Naive thymus-derived CD8-positive, alpha-beta T cell (primary cell): ENCODE measurements at places on chromosomes 7 and 10. TPM values are rescaled to one million over a fixed set of nuclear protein-coding genes. Genes with fewer than 3 reads are reported as not detected.

GRCh38 chr10:101939008-101939648, 95.5 kb upstream of the KCNIP2 start:
- peaks cover 13% of the 10 kb centered on the region for H3K4me1 ChIP-seq
- H3K27ac ChIP-seq: no peak overlapping the region
- no peaks in the 10 kb centered on the region for H3K27me3 ChIP-seq
- no peak for DNase-seq
- no peak overlapping the region for H3K4me3 ChIP-seq

DNA sequence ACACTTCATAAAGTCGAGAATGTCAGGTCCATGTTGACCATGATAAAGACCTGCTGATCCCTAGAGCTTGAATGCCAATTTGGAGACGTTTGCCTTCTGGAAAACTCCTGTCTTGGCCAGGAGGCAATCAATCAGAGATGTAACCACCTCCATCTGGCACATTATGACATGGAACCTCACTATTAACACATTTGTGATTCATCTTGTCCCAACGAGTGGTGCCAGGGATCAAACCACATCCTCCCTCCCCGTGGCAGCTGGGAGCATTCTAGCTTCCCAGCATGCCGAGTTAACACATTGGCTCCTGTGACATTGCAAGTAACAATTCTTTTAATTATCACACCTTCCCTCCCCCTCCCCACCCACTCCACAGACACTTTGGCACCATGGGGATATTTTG, 84.0 kb upstream of the PPP1R17 start:
- no peak overlapping the region for H3K27ac ChIP-seq
- H3K4me3 ChIP-seq: no peak overlapping the region
- no peaks in the 10 kb centered on the region for H3K36me3 ChIP-seq
- no peak for DNase-seq
- H3K4me1 ChIP-seq: no peaks in the 10 kb centered on the region
- H3K27me3 ChIP-seq: no peaks in the 10 kb centered on the region

- no peaks in the 10 kb centered on the region for H3K36me3 ChIP-seq
- no peak for DNase-seq
- peaks cover 5% of the 10 kb centered on the region for H3K4me1 ChIP-seq
These were observed 178.0 kb downstream of the NPSR1 start for GRCh38 chr7:34835901-34836600.

- peak; percentile 75 for DNase-seq
- peaks cover 18% of the 10 kb centered on the region for H3K4me1 ChIP-seq
- H3K4me3 ChIP-seq: peak within 1 kb of the TSS; percentile 60
- no peaks in the 10 kb centered on the region for H3K36me3 ChIP-seq
These were observed at the start of gene IL2RA for GRCh38 chr10:6062101-6062771. Gene IL2RA, minus strand, starts transcription at chr10:6062367. Its CDS starts 216 bp downstream, at chr10:6062151.

GRCh38 chr10:59361663-59362143, 646 bp downstream of the FAM13C start:
- peak overlapping the region; percentile 15 for H3K4me3 ChIP-seq
- no peaks in the 10 kb centered on the region for H3K36me3 ChIP-seq
- DNase-seq: no peak

DNA sequence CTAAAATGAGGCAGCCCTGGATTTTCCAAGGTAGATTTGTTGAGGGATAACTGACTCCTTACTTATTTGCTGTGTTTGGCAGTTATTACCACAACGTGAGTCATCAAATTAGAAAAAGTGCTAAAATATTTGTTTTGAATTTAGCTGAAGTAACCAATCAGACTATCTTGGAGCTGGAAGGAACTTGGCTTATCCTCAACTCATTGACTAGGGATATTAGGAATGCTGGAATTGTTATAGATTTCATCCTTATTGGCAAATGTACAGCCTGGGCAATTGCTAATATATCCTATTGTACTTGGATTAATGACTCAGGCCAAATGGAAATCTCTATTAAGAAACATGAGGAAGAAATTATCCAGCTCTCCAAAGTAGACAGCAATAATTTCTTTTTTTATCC, 1189.0 kb upstream of the LRRN3 start:
- H3K27me3 ChIP-seq: no peaks in the 10 kb centered on the region
- H3K36me3 ChIP-seq: no peaks in the 10 kb centered on the region
- DNase-seq: no peak
- H3K4me3 ChIP-seq: no peak overlapping the region
- H3K27ac ChIP-seq: no peak overlapping the region

DNA sequence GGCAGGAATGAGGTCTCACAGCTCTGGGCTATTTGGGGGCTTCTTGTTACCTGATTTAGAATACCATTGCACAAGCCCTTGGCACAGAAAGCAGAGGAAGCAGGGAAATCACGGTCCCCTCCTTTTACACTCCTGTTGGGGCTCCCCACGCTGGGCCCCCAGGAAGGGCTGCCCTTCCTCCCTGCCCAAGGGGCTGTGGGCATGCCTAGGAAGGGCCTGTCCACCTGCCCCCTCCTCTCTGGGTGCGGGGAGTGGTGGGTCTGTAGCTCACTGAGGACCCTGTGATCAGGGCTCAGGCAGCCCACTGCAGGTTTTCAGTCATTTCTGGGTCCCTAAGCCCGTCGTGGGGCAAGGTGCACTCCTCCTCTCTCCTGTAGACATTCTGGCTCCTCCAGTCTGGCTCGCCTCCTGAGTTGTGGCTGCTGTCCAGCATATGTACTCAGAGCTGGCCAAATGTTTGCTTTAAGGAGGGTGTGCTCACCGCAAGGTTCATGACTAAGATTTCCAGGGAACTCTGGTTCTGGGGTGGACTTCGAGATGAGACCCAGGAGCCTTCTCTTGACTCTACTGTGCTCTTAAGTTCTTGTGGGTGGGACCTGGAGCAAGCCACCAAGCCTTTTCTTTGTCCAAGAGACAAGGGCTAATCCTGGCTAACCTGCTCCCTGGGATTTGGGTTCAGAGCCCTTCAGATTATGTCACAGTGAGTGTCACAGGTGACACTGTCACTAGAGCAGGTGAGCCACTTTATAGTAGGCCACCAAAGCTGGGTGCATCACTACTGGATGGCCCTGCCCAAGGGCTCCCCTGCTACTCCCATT, 56.0 kb downstream of the TACR2 start:
- H3K27ac ChIP-seq: peak overlapping the region; percentile 91
- H3K4me1 ChIP-seq: peaks cover 65% of the 10 kb centered on the region
- DNase-seq: no peak
- H3K27me3 ChIP-seq: no peaks in the 10 kb centered on the region
- peak overlapping the region; percentile 47 for H3K4me3 ChIP-seq

GRCh38 chr7:42093349-42093905, 143.6 kb downstream of the GLI3 start:
- H3K27ac ChIP-seq: no peak overlapping the region
- no peak for DNase-seq
- no peak overlapping the region for H3K4me3 ChIP-seq
- no peaks in the 10 kb centered on the region for H3K4me1 ChIP-seq
- H3K36me3 ChIP-seq: no peaks in the 10 kb centered on the region
- no peaks in the 10 kb centered on the region for H3K27me3 ChIP-seq

- peaks cover 2% of the 10 kb centered on the region for H3K27me3 ChIP-seq
- H3K4me1 ChIP-seq: peaks cover 23% of the 10 kb centered on the region
- no peak for DNase-seq
- H3K27ac ChIP-seq: no peak overlapping the region
- H3K36me3 ChIP-seq: no peaks in the 10 kb centered on the region
These were observed 3.2 kb upstream of the ZNF248 start for GRCh38 chr10:37860494-37861190.

- H3K4me1 ChIP-seq: peaks cover 12% of the 10 kb centered on the region
- no peak overlapping the region for H3K27ac ChIP-seq
- DNase-seq: no peak
- no peaks in the 10 kb centered on the region for H3K27me3 ChIP-seq
- peaks cover 10% of the 10 kb centered on the region for H3K36me3 ChIP-seq
These were observed 130.6 kb downstream of the ATXN7L1 start for GRCh38 chr7:105745681-105746330.

DNA sequence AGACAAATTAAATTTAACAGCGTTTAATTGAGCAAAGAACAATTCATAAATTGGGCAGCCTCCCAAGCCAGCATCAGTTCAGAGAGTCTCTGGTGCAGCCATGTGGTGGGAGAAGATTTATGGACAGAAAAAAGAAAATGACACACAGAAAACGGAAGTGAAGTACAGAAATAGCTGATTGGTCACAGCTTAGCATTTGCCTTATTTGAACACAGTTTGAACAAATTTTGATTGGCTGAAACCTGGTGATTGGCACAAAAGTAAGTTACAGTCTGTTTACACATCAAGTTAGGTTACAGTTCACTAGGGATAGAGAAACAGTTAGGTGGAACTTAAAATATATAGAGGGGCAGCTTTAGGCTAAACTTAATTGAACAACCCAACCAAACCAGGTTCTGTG, 720.1 kb downstream of the TYW1 start:
- no peaks in the 10 kb centered on the region for H3K27me3 ChIP-seq
- no peak overlapping the region for H3K27ac ChIP-seq
- no peaks in the 10 kb centered on the region for H3K36me3 ChIP-seq

DNA sequence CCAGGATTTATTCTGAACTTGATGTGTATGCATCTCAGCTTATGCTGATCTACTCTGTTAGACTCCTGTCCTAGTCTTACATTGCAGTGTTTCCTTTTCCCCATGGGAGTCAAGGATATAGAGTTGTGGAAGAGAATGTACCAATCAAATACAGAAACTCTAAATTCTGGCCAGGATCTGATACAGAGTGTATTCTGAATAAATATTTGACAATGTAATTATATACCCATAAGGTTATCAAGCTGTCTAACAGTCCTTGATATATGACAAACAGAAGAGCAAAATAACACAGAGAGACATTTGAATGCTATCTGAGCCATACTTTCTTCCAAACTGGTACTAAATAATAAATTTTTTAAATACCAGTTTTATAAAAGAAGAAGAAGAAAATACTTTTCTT, 116.8 kb downstream of the ETV1 start:
- no peaks in the 10 kb centered on the region for H3K4me1 ChIP-seq
- H3K27me3 ChIP-seq: no peaks in the 10 kb centered on the region
- no peaks in the 10 kb centered on the region for H3K36me3 ChIP-seq
- no peak overlapping the region for H3K4me3 ChIP-seq
- DNase-seq: no peak

- H3K4me1 ChIP-seq: no peaks in the 10 kb centered on the region
- no peaks in the 10 kb centered on the region for H3K36me3 ChIP-seq
- no peak overlapping the region for H3K4me3 ChIP-seq
- H3K27ac ChIP-seq: no peak overlapping the region
- DNase-seq: no peak
These were observed 31.8 kb upstream of the AKR1B10 start for GRCh38 chr7:134495546-134495945.

DNA sequence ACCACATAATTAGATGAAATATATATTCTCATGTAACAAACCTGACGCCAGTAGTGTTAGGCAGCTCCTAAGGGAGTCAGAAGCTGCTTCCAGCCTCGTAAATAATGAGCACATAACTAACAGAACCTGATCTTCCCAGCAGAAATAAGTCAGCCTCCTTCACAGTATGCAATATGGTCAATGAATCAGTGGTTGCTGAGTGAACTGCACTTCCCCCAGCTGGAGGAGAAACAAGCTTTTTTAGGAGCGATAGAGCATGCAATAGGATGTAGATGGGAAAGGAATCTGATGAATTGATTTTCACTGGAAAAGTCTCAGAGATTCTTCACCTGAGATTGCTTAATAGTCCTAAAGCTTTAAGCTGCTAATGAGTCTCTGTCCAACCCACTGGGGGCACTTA, 337.2 kb upstream of the LRGUK start:
- no peak overlapping the region for H3K4me3 ChIP-seq
- no peaks in the 10 kb centered on the region for H3K27me3 ChIP-seq
- DNase-seq: no peak
- H3K36me3 ChIP-seq: peaks cover 15% of the 10 kb centered on the region
- no peaks in the 10 kb centered on the region for H3K4me1 ChIP-seq

- peaks cover 18% of the 10 kb centered on the region for H3K27me3 ChIP-seq
- H3K36me3 ChIP-seq: no peaks in the 10 kb centered on the region
These were observed 458.5 kb downstream of the KCNMA1 start for GRCh38 chr10:77179015-77179695.

GRCh38 chr10:27620430-27621397, 116.6 kb downstream of the RAB18 start:
- H3K36me3 ChIP-seq: no peaks in the 10 kb centered on the region
- H3K27ac ChIP-seq: no peak overlapping the region
- DNase-seq: no peak
- H3K4me3 ChIP-seq: no peak overlapping the region
- no peaks in the 10 kb centered on the region for H3K4me1 ChIP-seq

DNA sequence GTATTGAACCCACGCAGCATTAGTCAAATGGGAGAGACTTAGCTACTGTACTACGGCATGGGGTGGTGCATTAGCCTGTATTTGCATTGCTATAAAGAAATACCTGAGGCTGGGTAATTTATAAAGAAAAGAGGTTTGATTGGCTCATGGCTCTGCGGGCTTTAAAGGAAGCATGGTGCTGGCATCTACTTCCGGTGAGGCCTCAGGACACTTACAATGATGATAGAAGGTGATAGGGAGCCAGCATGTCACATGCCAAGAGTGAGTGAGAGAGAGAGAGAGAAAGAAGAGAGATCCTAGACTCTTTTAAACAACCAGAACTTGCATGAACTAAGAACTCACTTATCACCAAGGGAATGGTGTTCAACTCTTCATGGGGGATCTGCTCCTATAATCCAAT, 27.2 kb upstream of the CREB3L2 start:
- H3K27me3 ChIP-seq: no peaks in the 10 kb centered on the region
- peaks cover 4% of the 10 kb centered on the region for H3K36me3 ChIP-seq
- no peak overlapping the region for H3K27ac ChIP-seq
- peaks cover 2% of the 10 kb centered on the region for H3K4me1 ChIP-seq
- H3K4me3 ChIP-seq: no peak overlapping the region
- no peak for DNase-seq

DNA sequence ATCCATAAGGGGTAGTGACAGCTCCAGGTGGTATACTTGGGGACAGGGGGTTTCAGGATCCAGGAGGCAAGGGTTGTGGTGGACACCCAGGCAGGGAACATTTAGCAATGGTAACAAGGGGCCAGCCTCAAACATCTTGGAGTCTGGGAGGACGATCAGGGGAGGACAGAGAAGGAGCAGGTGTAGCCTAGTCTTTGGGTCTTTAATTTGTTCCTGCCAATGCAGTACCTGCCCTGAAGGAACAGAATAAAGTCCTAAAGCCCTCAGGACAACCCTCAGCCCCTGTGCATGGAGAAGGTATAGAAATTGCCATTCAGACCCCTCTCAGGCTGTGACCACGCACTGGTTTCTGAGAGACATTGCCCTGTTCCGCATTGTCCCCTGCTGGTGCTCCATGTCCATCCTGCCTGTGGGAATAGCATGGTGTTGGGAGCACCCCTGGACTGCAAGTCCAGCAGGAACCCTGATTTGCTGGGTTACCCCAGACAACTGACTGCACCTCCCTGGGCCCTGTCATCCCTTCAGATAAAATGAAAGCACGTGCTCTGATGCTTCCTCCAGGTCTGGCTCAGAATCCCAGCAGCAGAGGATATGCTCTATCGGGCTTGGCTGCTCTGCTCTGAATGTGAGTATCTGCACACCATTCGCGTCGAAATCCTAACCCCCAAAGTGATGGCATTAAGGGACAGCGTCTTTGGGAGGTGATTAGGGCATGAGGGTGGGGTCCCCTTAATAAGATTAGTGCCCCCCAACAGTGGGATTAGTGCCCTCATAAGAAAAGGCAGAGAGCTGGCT, 24.2 kb downstream of the DDC start:
- H3K36me3 ChIP-seq: no peaks in the 10 kb centered on the region
- no peak overlapping the region for H3K4me3 ChIP-seq
- H3K27ac ChIP-seq: no peak overlapping the region

The SHTN1 gene
- polyA plus RNA-seq: not detected
